Right cardiac atrium (tissue), 5 donors: ENCODE measurements at places on chromosomes 6 and 20. TPM values are rescaled to one million over a fixed set of nuclear protein-coding genes. Genes with fewer than 3 reads are reported as not detected.

DNA sequence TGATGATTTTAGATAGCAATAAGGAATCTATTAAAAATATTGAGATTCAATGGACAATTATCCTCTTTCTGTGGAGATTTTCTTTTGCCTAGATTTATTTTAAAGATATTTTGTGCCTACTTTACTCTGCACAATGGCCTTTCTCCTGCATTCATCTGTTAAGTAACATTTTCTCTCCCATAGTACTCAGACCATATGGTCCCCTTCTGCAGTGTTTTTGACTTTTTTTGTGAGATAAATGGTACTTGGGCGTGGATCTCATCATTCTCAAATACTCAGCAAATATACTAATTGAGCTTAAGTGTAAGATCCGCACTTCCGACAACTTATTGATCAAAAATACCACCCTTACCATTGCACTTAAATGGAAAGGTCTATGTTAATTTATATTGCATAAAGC lies 55.8 kb downstream of the PHACTR1 start:
- no peak for DNase-seq

DNA sequence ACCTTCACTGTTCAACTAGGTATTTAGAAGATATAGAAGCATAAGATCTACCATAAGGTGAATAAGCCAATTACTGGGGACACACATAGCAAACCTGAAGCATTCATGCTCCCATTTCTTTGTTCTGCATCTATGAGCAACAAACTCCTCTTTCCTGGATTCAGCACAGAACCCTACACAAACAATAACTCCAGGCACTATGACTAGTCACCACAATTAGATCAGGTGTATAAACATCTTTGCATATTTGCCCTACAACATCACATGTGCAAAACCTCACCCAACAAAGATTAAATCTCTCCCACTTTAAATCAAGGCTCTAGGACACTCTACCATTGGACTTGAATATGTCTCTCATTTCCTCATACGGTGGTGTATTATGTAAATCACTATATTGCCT lies 652.3 kb downstream of the EPHA7 start:
- no peak for DNase-seq

GRCh38 chr6:33880766-33881165 lies 77.0 kb upstream of the MLN start:
- DNase-seq, result no peak

DNA sequence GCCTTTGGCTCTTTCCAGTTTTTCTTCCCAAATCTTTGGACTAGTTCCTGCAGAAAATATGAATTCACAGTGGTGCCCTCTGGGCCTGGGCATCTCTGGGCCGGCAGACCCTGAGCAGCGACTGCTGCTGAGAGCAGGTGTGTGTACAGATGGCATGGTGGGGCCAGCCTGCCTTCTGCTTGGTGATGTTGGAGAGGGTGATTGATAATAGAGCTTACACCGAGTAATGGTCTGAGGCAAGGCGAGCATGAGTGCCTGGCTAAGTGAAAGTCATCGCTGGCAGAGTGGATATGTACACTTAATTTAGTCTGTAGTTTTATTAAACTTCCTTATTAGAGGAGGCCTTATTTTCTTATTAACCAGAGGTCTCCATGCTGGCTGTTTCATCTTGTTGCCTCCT lies 156.9 kb downstream of the CDKAL1 start:
- DNase-seq, result no peak

DNA sequence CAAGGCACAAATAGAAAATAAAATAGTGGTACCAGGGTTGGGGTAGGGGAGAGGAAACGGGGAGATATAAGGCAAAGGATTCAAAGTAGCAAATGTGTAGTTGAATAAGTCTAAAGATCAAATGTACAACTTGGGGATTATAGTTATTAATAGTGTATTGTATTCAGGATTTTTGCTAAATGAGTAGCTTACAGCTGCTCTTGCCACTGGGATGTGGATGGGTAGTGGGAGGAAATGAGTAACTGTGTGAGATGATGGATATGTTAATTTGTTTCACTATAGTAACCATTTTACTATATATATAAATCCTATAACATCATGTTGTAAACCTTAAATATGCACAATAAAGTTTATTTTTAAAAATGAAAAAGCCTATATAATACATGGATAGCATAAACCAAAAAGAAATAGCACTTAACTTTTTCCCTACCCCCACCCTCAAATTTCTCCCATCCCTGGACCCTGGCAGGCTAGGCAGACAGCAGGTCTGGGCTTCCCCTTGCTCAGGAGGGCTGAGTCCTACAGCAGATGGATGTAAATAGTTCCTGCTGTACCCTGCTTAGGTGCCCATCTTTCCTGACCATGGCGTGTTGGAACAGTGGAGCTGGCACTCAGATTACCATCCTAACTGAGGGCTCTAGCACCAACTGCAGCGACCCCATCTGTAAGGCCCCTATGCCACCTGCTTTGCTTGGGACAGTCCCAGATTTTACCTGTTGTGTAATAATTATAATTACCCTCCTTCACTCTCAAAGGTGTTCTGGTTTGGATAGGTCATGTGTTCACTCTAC lies 28.6 kb upstream of the PBOV1 start:
- no peak for DNase-seq

DNA sequence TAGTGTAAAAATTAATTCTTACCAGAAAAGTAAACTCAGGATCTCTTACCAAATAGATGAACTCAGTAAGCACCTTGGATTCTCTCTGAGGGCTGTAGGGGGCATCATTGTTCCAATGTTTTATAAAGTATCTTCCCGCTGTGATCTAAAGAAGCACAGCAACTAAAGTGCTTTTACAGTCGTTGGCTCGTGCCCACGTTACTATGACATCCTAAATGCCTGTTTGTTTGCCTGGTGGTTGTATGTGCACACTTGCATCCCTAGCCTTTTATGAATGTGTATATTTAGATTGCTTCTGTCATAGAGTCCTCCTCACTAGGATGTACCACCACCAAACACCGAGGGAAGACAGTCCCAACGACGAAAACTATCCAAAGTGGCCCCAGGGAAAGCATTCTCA lies 34.5 kb downstream of the SLX4IP start:
- DNase-seq, result peak; percentile 60

DNA sequence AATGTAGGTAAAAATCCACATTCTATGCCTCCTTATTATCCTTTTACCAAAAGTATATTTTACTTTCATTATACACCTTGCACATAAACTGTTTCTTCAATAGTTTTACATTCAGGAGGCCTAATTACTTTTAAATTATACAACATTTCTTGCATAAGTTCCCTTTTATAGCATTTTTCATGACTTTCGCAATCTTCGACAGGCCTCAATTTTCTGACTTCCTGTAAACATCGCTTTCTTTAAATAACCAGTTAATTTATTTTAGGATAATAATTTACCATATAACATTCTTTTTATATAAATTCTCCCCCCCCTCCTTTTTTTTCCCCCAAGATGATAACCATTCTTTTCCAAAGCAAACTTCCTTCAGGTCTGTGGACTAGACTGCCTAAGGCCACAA lies 9.2 kb downstream of the SLC35A1 start:
- no peak for DNase-seq

DNA sequence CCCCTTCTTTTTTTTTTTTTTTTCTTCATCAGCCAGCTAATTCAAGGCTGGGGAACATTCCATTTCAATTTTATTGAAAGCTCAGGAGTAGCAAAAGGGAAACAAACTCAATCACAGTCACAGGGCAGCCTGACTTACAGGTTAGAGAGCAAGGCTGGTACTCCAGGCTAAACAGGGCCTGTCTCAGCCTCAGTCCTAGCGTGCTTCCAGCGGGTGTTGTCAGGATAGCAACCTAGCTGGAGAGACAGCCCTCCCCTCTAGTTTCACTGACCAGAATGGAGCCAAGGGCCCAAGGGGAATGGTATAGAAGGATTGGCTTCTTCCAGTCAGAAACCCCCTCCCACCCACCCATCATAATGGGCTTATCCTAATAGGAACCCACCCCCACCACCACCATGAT lies 132.9 kb downstream of the PXDC1 start:
- DNase-seq, result no peak

DNA sequence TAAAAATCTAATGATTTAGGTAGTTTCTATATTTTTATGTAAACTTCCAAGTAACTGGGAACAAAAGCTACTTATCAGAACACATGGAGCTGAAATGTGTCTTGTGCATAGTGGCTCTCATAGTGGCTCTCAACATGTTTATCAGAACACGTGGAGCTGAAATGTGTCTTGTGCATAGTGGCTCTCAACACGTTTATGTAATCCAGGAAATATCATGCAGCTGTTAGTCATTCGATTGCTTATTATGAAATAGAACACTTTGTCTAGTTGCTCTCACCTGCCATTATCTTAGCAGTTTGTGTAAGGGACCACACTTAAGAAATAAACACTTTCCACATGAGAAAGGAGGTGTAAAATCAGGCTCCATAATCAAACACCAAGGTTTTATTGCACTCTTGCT lies 119.2 kb upstream of the ASCC3 start:
- no peak for DNase-seq

- DNase-seq, result no peak
These were observed 45.7 kb downstream of the HNF4A start for GRCh38 chr20:44400970-44401769.

- no peak for DNase-seq
These were observed 141.9 kb upstream of the NEDD9 start for GRCh38 chr6:11374036-11375010.

DNA sequence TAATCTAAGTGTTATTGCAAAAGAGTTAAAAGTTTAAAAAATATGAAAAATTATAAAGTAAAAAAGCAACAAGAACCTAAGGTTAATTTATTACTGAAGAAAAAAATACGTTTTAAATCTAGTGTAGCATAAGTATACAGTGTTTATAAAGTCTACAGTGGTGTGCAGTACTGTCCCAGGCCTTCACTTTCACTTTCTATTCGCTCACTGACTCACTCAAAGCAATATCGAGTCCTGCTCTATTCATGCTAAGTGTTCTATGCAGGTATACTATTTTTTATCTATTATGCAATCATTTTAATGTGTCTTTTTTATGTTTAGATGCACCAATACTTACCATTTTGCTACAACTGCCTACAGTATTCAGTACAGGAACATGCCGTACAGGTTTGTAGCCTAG lies 113.0 kb downstream of the MANEA start:
- no peak for DNase-seq

DNA sequence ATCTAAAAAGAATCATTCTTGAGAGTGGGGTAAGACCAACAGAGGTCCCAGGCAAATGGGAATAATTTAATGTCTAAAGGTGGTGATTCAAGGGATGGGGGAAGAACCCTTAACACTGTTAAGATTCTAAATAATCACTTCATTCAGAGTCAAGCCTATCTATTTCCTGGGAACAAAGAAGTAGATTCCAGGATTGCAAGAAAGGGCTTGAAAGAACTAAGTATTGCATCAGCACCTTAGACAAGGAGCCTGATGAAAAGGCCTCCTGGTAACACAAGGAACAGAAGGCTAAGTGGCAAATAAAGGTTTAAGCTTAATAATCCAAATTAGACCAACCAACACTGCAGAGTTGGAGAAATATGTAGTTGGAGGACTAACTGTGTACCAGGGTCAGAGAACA lies 620.7 kb upstream of the BTBD3 start:
- no peak for DNase-seq

DNA sequence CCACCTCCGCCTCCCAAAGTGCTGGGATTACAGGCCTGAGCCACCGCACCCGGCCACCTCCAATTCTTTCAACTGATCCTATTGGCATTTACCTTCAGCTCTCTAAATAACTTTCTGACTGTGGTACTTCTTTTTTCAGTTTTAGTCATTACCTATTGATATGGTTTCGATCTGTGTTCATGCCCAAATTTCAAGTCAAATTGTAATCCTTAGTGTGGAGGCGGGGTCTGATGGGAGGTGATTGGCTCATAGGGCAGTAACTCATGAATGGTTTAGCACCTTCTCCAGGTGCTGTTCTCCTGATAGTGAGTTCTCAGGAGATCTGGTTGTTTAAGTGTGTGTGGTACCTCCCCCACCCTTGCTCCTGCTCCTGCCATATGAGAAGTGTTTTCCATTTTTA lies 140.9 kb downstream of the LPA start:
- DNase-seq, result no peak

DNA sequence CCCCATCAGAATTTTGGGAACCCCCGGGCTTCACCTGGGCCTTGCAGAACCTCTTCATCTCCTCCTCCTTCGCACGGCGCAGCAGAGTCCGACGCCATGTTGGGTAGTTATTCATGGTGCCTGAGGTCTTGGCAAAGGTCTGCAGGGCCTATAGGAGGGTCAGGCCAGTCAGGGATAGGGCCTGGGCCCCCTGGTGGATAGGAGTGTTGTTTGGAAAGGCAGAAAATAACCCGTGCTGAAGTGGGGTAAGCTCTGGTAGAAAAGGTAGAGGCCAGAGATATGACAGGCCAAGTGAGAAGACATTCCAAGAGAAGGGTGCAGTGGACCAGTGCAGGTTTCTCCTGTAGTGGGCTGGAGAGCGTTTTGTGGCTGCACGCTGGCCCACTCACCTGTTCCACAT lies 4.9 kb downstream of the SMPD2 start:
- no peak for DNase-seq

DNA sequence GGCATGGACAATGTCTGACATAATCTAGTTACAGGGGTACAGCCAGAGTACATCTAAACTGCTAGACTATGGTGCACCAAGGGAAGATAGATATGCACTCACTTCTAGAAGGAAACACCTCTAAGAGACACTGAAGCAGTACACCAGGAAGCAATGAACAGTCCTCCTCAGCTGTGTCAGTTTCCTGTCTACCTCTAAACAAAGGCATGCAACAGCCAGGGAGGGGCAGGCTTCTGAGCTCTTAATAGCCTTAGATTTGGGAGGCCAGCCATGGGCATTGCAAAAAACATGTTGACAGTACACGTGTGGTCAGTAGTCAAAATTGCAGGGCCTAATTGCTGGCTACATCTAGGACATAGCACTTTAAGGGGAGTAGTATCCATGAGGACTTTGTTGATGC lies 21.4 kb downstream of the CRYBG1 start:
- DNase-seq, result no peak

- DNase-seq, result no peak
These were observed 7.6 kb upstream of the BTN2A2 start for GRCh38 chr6:26375270-26375669.

Gene SNAP25
- total RNA-seq, result 1.9 TPM

Gene IL17F
- total RNA-seq, result not detected

Gene CFAP61
- total RNA-seq, result not detected

Gene FAM217A
- total RNA-seq, result not detected

Gene SLC25A27
- 16.6 TPM for total RNA-seq

Gene CNR1
- total RNA-seq, result 0.69 TPM

Gene NUS1
- 23.2 TPM for total RNA-seq
